ENCODE measurements at places on chromosomes 2 and 18.
A peak's percentile ranks its signal among the peaks of the same experiment; 100 is the strongest.

GRCh38 chr2:120508567-120509041 is 162.7 kb downstream of the INHBB start:
- no peak for DNase-seq

DNA sequence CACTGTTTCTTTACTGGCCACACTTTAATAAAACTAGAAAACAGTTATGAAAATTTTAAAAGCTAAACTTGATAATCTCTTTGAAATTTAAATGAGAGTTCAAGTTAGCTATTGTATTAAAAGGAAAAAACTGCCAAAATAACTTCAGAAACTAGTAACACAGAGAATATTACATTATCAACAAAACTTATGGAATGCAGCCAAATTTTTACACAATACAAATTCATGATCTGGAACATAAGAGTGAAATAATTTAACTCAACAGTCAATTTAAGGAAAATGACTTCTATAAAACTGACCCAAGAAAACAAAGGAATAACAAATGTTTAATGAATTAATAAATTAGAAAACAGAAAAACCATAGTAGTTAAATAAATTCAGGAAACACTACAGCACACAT is 65.0 kb downstream of the TCF4 start:
- DNase-seq, result no peak

DNA sequence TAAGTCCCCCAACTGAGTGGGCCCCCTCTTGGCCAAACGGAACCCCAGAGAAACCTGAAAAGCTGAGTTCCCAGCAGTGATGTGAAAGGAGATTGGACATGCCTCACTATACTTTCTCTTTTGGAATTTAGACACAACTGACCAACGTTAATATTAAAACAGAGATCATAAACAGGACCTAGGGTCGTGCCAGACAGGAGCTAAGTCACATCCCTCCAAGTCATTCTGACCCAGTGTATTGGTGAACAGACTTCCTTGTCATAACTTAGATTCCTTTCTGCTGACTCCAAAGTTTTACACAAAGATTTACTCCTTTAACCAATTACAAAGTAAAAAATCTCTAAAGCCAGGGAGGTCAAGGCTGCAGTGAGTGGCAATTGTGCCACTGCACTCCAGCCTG is 46.9 kb downstream of the UXS1 start:
- DNase-seq, result no peak

DNA sequence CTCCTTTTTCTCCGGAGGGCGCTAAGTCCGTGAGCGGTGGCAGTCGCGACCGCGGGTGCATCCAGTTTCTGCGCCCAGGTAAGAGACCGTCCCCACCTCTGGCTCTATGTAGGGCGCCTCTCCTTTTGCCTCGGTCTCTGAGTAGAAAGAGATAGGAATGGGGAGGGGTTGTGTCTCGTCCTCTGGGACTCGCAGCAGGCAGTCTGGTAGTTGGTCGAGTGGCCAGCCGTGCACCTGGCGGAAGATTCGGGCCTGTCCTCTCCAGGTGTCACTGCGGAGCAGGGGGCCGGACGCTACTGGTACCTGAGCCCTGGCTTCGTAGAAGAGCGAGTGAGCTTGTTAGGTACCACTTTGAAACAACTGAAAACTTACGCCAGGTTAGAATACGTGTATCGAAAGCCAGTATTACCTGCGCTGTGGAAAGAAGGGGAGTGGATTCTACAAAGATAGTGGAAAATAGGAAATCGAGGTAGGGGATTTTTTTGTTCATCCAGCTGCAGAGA is 403 bp downstream of the MAP2 start:
- no peak for DNase-seq

DNA sequence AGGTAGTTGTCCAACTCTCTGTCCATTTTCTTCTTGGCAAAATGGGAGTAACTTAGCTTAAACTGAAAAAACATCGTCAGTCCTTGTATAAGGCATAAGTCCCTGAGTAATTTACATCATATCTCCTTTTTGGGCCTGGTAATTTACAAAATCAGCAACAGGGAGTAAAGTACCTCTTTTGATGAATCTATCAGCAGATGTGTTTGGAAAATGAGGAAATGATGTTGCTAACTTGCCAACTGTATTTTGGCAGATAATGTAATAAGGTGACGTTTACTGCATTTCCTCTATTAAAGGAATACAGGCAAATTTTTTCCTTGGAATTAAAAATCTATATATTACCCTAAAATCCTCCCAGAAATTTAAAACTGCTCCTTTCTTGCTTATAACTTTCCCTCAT is 29.2 kb downstream of the ANKRD44 start:
- no peak for DNase-seq

DNA sequence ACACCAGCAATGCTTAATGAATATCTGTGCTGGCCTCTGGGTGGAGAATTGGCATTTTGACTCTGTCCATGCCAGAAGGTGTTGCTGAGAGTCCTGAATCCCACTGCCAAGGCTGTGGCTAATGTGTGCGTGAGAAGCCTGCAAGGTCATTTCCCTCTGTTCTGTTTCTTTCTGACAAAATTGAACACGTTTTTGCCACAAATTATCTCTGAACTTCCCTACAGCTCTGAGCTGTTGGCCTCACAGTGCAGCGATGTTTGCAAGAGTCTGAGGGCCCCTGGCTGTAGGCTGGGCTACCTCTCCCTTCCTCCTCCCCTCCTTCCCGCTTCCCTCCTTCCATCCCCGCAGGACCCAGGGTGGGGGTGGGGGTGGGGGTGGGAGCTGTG is 154.1 kb upstream of the HS6ST1 start:
- peak; percentile 4 for DNase-seq

DNA sequence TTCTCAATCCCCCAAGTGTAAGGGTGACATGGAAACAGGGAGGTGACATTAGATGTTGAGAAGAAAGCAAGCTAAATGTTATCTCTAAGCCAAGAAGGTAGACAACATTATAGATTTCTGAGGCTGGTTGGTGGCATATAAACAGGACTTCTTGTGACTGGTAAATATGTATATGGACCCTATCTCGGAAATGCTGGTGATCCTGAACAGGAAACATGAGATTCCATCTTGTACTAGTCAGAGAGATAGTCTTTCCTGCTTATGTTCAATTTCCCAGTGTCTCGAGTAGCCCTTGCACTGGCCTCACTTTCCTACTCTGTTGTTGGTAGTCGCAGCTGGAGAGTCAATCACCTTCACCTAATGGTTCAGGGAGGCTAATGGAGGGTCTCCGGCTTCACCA is 26.8 kb downstream of the MOGAT1 start:
- DNase-seq, result no peak

- DNase-seq, result no peak
These were observed 49.4 kb downstream of the HNMT start for GRCh38 chr2:138013639-138014038.

DNA sequence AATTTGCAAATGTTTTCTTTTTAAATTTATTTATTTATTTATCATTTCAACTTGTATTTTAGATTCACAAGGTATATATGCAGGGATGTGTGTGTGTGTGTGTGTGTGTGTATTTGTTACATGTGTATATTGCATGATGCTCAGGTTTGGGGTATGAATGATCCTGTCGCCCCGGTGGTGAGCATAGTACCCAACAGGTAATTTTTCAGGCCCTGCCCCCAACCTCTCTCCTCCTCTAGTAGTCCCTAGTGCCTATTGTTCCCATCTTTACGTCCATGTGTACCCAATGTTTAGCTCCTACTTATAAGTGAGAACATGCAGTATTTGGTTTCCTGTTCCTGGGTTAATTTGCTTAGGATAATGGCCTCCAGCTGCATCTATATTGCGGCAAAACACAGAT is 33.0 kb upstream of the KIF5C start:
- DNase-seq, result no peak
